ENCODE measurements at places on chromosomes 3 and 15.

GRCh38 chr15:76161153-76162035 lies 101.6 kb downstream of the TMEM266 start:
- DNase-seq, result no peak

DNA sequence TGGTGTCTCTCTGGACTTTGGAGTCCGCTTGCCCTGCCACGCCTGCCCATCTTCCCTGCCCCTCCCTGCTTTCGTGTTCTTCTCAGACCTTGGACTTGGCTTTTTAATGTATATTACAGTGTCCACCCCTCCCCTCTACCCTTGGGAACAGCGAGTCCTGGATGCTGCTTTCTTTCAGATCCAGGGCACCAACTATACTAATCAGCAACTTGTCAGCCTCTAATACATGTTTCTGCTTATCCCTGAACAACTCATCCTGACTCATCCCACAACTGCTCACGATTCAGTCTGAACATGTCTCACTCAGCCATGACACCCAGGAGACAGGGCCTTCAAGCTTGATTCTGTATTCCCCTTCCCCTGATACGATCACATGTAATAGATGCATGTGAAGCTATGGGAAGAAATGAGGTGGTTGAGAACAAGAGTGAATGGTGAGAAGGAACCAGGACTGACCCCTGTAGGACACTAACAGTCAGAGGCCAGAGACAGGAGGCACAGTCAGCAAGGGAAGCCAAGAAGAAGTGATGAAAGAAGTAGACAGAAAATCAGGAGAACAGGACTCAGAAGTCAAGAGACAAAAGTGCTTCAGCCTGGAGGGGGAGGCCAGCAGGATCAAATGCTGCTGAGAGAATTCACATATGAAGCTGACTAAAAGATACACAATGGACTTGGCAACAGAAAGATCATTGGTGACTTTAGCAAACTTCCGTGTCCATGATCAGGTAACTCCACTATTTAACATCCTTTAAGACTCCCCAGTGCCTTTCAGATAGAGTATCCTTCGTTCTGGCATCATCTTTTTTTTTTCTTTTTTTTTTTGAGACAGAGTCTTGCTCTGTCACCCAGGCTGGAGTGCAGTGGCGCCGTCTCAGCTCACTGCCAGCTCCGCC lies 35.4 kb downstream of the BCL2L10 start:
- DNase-seq, result no peak

DNA sequence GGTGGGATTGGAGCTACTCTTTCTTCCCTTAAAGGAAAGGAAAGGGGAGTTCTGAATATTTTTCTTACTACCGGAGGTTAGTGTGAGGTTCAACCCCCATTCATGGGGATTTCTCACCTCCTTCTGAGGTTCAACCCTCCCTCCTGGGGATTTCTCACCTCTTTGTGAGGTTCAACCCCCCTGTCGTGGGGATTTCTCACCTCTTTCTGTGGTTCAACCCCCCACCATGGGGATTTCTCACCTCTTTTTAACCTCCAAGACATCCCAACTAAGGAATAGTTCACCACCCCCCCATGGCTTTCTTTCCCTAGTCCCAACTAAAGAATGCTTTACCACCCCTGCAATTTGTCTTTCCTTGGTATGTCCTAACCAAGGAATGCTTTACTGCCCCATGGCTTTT lies 520.3 kb downstream of the EDEM1 start:
- DNase-seq, result no peak

DNA sequence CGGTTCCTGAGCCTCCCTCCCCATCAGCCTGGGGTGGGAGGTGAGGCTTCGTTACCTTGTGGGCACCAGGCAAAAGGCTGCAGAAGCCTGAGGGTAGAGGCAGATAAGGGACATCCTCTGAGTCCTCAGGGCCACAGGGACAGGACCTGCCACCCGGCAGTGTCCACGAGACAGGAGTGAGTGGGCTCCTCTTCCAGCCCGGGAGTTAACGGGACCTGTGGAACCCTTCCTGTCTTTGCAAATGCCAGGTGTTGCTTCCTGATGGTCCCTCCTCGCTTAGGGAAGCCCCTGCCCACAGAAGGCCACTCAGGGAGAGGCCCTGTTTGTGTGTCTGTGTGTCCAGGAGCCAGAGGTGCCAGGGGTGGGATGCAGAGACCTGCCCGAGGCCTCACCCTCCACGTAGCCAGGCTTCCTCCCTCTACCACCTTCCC lies 111.1 kb upstream of the ALDH1A3 start:
- no peak for DNase-seq

DNA sequence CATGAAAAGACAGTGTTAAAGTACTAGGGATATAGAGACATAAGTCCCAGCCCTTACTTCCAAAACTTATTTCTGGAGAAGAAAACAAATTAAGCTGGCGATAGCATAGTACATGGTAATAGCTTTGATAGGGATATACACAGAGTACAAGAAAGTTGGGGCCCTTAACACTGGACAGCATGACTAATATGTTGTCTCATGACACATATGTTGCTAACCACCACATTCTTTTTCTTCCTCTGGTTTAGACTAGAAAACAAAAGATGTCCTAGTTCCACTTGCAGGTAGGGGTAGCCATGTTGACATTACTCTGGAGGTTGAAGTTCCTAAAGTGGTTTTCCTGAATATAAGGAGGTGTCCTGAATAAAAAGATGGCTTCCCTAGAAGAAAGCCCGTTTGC lies 75.3 kb downstream of the RFX7 start:
- DNase-seq, result no peak

GRCh38 chr3:159634483-159634882 lies 354.2 kb upstream of the IL12A start:
- no peak for DNase-seq

DNA sequence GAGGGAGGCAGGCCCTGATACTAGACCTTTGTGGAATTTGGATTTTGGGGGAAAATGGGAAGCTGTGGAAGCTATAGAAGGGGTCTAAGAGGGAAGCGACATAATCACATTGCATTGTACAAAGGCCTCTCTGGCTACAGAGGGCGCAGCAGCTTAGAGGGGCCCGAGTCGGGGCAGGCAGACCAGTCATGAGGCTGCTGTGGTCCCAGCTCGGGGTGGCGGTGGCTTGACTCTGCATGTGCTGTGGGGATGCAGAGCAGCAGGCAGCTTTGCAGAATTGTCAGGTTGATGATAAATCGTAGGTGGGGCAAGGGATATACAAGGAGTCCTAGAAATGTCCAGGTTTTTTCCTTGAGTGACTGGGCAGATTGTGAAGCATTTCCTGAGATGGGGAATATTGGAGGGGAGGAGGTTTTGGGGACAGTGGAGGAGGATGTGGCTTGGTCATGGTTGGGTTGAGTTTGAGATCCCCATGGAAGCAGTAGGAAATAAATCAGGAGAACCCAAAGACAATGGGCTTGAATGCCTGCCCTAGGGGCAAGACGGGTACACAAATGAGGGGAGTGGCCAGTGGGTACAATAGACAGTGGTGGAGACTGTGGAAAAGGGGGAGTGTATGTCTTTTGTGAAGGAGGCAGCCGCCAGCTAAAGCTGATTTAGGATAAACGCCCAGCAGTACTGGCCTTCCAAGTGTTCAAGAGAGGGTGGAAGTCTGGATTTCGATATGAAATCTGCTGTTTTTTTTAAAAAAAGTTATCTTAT lies 94.1 kb downstream of the HMG20A start:
- no peak for DNase-seq

DNA sequence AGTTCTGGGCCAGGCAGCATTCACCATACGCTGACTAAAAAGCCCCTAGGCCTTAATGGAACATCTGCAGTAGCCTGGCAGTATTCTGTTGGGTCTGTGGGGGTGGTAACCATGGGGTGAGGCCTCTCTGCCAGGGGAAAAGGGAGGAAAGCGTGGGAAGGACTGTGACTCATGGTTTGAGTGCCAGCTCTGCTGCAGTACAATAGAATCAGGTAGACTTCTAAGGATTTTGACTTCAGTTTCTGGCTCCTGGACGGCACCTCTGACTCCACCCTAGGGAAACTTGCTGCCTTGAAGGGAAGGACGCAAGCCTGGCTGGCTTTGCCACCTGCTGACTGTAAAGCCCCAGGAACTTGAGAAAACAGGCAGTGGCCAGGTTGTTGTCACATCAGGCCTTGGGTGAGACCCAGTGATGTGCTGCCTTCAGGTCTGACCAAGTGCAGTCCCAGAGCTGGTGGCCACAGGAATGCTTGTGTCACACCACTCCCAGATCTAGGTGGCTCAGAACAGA lies 148.6 kb downstream of the SUCNR1 start:
- DNase-seq, result no peak

GRCh38 chr15:100650685-100651084 lies 48.3 kb downstream of the ASB7 start:
- no peak for DNase-seq

DNA sequence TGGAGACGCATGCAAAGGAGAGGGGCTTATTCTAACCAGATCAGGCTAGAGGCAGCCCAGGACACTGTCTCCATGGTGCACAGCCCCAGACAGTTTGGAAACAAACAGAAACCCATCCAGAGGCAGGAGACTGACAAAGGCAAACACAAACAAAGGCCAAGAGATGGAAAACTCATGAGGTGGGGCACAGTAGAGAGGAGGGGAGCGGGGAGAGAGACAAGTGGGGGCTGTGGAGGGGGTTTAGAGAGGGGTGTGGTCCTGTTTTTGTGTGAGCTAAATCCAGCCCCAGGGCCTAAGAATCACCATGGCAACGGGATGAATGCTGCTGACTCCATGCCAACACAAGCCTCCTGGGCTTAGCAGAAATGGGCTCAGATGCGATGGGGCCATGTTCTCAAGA lies 32.3 kb downstream of the PARP16 start:
- DNase-seq, result no peak
